Hippocampal formation (tissue), 2 donors: ENCODE measurements at places on chromosomes 3 and 15.
A peak's percentile ranks its signal among the peaks of the same experiment; 100 is the strongest.

GRCh38 chr15:90553248-90553745, 23.6 kb downstream of the CRTC3 start:
- no peak for DNase-seq

DNA sequence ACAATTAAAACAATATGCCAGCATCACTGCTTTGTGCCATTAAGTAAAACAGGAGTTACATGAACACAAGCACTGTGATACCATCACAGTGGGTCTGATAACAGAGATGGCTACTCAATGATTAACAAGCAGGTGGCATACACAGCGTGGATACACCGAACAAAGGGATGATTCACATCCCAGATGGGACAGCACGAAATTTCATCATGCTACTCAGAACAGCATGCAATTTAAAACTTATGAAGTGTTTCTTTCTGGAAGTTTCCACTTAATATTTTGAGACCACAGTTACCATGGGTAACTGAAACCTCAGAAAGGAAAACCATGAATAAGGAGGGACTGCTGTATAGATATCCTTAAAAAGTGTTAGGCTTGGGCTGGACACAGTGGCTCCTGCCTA, 44.5 kb downstream of the SLC24A1 start:
- peak; percentile 20 for DNase-seq

DNA sequence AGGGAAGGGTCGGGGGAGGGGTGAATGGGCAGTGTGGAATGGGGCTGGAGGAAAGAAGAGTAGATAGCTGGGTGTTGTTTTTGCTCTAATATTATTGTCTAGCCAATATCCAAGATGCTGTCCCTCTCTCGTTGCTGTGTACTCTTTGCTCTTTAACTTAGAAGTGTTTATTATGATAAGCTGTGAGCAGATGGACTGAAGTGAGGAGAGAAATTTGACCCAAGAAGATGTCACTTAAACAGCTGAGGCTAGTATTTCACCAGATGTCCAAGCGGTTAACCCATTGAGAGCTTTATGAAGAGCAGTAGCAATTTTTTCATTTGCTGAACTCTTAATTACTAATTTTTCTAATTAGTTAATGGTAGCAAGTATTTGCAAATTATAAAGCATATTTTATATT, 212.2 kb upstream of the TP63 start:
- no peak for DNase-seq

- DNase-seq: no peak
These were observed 13.1 kb upstream of the RAB7A start for GRCh38 chr3:128712848-128713247.

GRCh38 chr15:39358441-39359041, 222.3 kb upstream of the THBS1 start:
- no peak for DNase-seq

- DNase-seq: no peak
These were observed 36.9 kb downstream of the RFTN1 start for GRCh38 chr3:16476636-16477035.

GRCh38 chr15:74203914-74204431, 1.4 kb upstream of the STRA6 start:
- DNase-seq: no peak

DNA sequence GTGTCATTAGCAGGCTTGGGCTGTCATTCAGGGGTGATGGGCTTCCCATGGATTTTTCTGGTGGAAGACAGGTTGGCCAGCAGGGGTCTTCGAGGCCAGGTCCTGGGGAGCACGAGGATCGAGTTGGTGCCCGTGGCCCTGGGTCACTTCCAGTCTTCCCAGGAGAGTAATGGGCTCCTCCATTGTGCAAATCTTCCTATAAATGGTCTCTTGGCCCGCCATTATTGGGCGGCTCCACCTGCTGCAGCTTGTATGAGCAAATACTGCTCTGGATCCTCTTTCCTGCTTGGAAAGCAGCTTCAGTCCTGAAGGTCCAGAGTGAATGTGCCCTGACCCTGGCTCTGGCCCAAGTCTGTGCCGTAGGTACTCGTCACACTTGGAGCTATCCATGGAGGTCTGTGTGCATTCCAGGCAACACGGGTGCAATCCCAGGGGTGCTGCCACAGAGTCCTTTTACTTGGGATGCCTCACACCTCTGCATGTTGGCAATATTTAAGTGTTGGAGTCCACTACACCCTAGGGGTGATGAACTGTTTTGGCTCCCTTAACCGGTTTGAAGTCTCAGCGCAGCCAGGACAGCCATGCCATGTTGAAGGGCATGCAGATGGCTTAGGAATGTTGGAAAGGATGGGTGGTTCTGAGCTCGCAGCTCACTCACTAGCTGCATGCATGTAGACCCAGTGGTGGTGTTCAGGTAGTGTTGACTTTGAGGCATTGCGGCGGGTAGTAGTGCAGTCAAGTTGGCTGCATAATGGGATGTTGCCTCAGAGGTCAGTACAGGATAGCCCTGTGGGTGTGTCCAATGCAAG, 97.6 kb downstream of the SNRPN start:
- DNase-seq: no peak

DNA sequence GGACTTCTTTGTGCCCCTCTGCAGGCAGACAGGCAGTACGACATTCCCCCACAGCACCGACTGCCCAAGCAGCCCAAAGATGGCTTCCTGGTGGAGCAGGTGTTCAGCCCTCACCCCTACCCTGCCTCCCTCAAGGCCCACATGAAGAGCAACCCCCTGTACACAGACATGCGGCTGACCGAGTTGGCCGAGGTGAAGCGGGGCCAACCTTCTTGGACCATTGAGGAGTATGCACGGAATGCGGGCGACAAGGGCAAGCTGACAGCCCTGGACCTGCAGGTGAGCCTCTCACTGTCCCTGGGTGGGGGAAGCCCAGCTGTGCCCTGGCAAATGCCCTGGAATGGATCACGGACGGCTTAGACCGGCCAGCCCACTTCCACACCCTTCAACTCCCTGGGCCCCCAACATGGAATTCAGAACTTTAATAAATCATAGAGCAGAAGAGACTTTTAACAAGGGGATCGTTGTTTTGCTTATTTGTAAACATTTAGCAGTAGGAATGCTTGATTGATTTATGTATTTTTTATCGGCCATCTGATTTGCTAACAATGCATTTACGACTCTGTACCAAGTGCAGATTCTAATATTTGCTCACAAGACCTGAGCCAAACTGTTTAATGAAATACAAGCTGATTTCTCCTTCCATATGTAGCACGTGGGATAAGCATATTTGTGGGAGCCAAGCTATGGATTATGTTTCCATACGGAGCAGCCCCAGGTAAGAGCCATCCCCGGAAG, 31.1 kb downstream of the MINAR1 start:
- DNase-seq: no peak

GRCh38 chr15:99486371-99487336, 79.1 kb upstream of the MEF2A start:
- DNase-seq: no peak

DNA sequence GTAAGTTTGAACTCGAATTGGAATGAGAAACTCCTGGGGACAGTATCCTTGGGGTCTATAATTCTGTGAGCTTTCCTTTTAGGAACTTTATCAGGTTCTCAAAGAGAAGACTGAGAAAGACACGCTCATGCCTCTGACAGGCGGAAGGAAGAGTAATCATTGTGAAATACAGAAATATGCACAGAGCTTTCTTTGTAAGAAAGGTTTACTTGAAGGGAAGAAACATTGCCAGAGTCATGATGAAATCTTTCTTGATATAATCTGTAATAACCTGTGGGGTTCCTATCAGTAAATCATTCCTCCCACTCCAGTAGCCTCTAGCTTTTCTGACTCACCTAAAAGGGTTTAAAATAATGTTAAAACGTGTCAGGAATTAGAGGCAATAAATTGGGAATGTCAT, 83.6 kb upstream of the CCDC39 start:
- no peak for DNase-seq

- DNase-seq: no peak
These were observed 3.1 kb downstream of the CHST13 start for GRCh38 chr3:126527006-126527405.

- no peak for DNase-seq
These were observed 27.8 kb downstream of the PPCDC start for GRCh38 chr15:75051191-75051608.

GRCh38 chr3:19596408-19596807, 337.6 kb downstream of the EFHB start:
- no peak for DNase-seq

GRCh38 chr15:81569286-81570080, 195.5 kb upstream of the TMC3 start:
- DNase-seq: no peak

GRCh38 chr3:140249188-140249587, 314.2 kb downstream of the CLSTN2 start:
- DNase-seq: no peak

DNA sequence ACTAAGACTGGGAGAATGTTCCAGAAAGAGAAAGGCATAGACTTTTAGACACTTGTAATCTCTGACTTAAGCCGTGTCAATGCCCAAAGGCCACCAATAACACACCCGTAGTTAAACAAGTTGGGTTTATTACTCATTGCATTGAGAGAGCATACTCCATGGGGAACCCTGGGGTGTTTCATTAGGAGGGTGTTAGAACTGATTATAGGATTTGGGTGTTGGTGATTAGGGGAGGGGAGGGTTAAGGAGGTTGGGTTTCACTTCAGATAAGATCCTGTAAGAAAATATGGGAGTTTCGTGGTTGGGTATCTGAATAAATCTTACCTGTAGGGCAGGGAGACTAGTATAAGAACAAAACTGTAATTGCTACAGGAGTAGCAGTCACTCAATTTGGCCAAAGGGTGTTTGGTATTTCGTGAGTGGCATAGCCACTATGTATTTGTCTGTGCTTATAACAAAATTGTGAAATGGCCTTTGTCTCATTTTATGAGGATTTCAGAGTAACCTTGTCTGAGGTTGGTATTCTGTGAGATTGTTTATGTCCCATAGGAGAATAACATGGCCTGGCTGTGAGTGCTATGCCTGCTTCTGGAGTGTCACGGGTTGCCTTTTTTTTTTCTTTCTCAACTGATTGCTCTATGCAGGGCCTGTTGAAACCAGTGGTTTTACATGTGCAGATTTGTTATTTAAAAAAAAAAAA, 2.9 kb downstream of the HACD3 start:
- no peak for DNase-seq

- DNase-seq: no peak
These were observed 312.0 kb downstream of the DOCK3 start for GRCh38 chr3:50986726-50987125.

- DNase-seq: no peak
These were observed 328.9 kb upstream of the RBMS3 start for GRCh38 chr3:28951772-28952556.

- no peak for DNase-seq
These were observed 69.3 kb downstream of the ARPP21 start for GRCh38 chr3:35708394-35709271.

- no peak for DNase-seq
These were observed 374.4 kb downstream of the LPP start for GRCh38 chr3:188528396-188528795.

DNA sequence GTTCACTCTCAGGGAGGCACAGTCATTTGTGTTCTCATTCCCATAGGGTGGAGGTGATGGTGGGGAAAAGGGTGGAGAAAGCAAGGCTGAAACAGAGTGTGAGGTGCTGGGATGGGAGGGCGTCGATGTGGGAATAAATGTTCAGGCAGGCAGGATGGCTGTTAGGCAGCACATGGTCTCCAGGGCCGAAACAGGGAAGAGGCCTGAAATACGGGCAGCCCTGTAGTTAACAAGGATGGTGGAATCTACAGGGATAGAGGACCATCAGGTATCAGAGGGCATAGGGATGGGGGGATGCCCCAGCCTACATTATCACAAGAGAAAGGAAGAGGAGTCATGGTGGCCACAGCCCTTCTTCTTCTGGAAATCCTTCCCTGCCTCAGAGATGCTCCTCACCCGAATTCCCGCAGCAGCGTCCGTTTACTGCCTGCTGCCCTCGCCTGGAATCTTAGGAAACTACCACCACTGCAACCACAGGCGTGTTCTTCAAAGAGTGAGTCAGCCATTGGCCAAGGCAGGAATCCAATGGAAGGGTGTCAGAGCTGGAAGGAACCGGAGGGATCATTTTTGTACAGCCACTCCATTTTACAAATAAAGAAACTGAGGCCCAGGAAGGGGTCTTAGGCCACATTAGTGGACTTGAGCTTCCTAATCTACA, 49.7 kb upstream of the POMGNT2 start:
- peak; percentile 63 for DNase-seq

GRCh38 chr3:45915518-45916231, 27.6 kb upstream of the CXCR6 start:
- no peak for DNase-seq

DNA sequence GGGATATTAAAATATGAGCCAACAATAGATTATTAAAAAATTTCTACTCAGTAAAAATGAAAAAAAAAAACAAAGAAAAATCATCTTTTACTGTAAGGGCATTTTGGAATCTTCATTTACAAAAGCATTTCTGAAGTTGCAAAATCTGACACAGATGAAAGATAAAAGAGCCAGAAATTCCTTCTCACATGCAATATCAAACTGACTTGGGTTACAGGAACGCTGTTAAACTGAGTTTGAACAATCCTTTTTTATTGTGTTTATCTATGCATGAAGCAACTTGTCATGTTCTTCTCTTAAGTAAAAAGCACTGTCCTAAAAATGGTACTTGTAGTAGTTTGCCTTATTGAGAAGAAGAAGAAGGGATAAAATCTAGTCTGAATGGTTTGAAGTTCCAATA, 468.5 kb upstream of the KCNMB2 start:
- no peak for DNase-seq

DNA sequence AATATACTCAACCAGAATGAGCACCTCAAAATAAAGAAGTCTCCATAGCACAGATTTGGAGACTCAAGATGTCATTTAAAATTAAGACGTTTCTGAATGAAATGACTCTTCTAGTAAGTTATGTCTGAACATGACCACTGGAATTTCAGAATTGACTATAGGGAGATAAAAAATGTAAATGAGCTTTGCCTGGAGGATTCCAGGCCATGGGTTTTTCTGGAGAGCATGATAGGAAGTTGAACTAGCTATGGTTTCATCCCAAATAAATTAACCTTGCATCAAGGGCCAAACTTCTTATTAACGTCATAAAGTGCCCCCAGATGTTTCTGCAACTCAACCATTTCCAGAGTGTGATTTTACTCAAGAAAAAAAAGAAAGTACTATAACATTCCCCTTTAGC, 222.6 kb upstream of the NR2F2 start:
- no peak for DNase-seq

GRCh38 chr15:101043911-101044624, 124.9 kb downstream of the LRRK1 start:
- no peak for DNase-seq

GRCh38 chr15:40037721-40038120, 1.3 kb downstream of the SRP14 start:
- no peak for DNase-seq

- DNase-seq: no peak
These were observed 107.2 kb upstream of the SLC25A36 start for GRCh38 chr3:140834266-140835037.

- no peak for DNase-seq
These were observed 74.3 kb downstream of the LARS2 start for GRCh38 chr3:45462522-45463265.

DNA sequence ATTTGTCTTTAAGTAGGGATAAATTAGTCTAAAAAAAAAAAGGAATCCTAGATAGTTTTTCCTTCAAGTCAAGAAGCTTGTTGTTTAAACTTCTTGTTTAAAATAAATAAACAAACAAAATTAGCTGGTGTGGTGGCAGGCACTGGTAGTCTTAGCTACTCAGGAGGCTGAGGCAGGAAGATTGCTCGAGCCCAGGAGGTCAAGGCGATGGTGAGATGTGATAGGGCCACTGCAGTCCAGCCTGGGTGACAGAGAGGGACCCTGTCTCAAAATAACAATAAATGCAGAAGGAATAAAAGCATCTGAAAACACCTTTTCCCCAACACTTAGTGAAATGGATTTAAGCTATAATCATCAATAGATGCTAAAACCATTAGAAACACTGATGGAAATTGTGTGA, 19.0 kb downstream of the GLB1 start:
- no peak for DNase-seq
